ENCODE measurements at places on chromosomes 6 and 20. TPM values are rescaled to one million over a fixed set of nuclear protein-coding genes. Genes with fewer than 3 reads are reported as not detected.

The FAM83D gene
- 56.1 TPM for polyA plus RNA-seq

The VWA7 gene
- 3.0 TPM for polyA plus RNA-seq

The COL19A1 gene
- not detected for polyA plus RNA-seq

The CALHM6 gene
- not detected for polyA plus RNA-seq

The HCRTR2 gene
- polyA plus RNA-seq = not detected

The HTR1E gene
- polyA plus RNA-seq = not detected

The PSORS1C1 gene
- polyA plus RNA-seq = not detected

The SPINT4 gene
- polyA plus RNA-seq = not detected

The PAX1 gene
- polyA plus RNA-seq = not detected

The UQCC2 gene
- polyA plus RNA-seq = 98.3 TPM

The SLC17A9 gene
- polyA plus RNA-seq = 0.04 TPM

The SLC16A10 gene
- 0.24 TPM for polyA plus RNA-seq

DNA sequence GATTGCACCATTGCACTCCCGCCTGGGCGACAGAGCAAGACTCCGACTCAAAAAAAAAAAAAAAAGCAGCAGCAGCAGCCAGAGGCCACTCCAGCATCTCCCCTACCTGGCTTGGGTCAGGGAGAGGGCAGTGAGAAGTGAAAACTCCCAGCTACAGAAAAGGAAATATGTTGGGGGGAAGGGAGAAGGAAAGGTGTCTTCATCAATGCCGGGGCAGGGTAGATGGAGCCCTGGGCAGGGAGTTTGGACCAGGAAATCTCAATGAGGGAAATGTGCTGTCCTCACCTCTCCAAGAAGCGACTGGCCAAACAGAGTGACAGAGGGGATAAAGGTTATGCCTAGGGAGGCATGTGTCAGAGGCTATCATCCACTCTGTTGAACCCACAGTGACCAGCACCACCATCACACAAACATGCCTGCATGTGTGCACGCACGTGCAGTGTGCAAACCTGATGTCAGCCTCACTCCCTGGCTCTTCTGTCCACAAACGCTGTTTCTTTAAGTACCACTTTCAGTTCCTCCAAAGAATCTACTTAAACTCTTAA, 887 bp upstream of the AIF1 start:
- no peak for DNase-seq

- DNase-seq = peak; percentile 15
These were observed 154.1 kb upstream of the MMS22L start for GRCh38 chr6:97437087-97437486.

DNA sequence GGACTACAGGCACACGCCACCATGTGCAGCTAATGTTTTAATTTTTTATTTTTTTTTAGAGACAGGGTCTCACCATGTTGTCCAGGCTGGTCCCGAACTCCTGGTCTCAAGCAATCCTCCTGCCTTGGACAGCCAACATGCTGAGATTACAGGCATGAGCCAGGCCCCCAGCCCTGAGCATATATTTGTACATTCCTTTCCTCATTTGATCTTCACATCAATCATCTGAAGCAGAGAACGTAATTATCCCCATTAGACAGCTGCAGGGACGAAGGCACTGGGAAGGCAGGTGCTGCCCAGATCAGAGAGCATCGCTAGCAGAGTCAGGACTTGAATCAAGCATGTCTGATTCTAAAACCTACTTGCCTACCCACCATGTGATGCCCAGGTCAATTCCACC, 41.0 kb upstream of the SIRPA start:
- DNase-seq = no peak

GRCh38 chr6:164897523-164898235, 411.7 kb downstream of the C6orf118 start:
- DNase-seq = no peak

GRCh38 chr20:47765691-47766594, 19.3 kb downstream of the SULF2 start:
- no peak for DNase-seq

DNA sequence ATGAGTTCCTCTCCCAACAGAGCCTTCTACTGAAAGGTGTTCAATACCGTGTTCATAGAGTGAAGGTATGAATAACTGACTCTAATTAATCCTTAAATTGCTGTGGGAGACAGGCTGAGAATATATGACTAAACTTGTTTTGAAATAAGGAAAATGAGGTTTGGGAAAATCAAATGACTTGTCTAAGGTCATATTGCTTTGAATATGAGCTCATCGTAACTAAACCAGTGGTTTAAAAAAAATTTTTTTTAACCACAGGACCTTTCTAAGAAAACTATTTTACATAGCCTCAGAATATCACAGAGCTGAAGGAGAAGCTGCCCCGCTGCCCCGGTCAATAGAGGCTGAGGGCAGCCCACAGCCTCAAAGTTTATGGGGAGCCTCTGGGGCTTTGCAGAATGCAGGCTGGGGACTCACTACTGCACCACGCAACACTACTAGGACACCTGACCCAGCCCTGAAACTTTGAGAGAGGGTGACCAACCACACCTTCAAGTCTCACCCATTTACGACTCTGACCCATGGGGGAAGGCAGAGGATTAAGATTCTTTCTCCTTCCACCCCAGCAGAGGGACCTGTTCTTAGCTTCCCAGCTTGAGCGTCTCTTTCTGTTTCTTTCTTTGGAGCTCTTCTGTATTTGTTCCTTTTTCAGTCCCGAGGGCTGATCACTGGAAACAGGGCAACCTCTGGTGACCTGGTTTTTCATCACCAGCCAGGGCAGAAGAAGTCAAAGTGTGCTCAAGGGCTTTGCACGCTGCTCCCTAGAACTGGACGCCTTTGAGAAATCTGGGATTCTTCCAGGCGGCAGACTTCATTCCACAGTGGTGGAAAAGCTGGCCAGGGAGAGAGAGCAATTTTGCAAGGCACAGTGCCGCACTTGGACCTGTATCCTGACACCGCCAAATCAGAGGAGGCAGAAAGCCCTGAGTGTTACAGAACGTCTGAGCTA, 220.2 kb downstream of the ATXN1 start:
- no peak for DNase-seq

GRCh38 chr6:150208611-150209352, 65.9 kb downstream of the PPP1R14C start:
- DNase-seq = no peak

DNA sequence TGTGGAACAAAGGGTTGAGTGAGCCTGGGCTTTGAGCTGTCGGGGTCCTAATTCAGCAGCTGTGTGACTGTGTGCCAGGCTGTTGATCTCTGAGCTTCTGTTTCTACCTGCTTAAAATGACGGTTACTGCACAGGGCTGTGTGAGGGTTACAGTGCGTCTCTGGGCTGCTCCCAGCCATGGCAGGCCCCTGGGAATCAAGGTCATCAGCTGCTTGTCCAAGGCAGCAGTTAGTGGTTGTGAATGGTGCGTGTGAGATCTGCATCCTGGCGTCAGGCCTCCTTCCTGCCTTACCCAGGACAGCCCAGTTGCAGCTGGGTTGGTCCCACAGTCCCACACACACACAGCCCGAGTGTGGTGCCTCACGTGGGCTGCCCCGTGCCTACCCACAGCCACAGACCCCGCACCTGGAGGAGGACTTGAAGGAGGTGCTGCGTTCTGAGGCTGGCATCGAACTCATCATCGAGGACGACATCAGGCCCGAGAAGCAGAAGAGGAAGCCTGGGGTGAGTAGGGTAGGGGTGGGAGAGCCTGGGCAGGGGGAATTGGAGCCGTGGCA, 15.6 kb downstream of the GTSF1L start:
- no peak for DNase-seq

DNA sequence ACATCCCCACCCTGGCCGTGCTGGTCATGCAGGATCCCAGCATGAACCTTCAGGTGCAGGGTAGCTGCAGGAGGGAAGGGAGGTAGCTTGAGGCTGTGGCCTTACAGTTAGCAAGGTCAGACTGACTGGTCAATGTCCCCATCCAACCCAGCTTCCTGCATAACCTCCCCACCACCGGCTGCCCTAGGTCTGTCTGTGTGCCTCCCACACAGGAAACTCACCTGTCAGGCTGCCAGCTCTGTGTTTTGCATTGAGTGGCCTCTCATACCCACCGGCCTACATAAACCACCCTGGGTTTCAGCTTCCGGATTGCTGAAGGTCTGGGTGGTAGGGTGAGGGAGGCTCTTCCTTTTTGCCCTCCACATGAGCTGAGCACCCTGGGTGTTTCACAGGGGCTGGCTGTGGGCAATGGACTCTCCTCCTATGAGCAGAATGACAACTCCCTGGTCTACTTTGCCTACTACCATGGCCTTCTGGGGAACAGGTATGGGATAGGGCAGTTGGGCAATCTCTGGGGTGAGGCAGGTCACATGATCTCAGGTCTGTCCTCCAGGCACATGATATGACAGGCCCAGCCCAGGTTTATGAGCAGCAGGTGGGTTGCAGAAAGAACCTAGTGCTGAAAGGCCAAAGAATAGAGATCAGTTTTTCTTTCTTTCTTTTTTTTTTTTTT, 1.8 kb downstream of the CTSA start:
- DNase-seq = no peak

DNA sequence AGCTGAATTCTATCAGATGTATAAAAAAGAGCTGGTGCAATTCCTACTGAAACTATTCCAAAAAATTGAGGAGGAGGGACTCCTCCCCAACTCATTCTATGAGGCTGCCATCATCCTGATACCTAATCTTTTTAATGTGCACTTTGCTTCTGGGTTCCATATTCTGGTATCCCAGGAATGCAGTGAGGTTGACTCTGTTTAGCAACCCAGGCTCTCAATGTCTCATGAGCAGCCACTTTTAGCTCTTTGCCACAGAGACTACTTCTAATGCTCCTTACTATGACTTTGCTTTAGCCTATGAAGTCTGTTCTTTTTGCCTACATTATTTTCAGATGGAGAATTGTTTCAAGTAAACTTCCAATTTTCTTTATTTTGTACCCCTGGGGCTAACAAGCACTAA, 185.5 kb upstream of the NRSN1 start:
- DNase-seq = no peak

DNA sequence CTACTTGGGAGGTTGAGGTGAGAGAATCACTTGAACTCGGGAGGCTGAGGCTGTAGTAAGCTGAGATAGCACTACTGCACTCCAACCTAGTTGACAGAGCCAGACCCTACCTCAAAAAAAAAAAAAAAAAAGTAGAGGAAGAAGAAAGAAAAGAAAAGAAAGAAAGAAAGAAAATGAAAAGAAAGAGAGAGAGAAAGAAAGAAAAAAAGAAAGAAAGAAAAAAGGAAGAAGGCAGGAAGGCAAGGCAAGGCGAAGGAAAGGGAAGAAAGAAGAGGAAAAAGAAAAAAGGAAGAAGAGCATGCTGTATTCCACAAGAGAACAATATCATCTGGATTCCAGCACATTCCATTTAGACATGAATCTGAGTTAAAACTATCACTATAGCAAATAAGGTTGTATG, 3.8 kb downstream of the GCM1 start:
- no peak for DNase-seq

DNA sequence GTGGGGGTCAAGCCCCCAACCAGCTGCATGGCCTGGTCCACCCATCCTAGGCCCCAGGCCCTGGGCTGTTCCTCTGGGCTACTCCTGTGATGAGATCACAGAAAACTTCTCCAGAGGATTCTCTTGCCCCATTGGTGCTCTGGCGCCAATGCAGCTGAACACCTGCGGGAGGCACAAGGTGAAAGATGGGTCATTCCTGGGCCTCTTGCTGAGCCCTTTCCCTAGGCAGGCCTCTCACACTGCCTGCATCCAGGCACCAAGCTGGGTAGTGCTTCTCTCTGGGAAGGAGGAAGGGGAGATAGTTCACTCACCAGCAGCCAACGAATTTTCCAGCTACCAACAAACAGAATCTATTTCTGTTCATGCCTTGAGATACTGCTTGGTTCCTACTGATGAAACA, 142.1 kb downstream of the PXDC1 start:
- no peak for DNase-seq

- DNase-seq = no peak
These were observed 335.5 kb upstream of the POU3F2 start for GRCh38 chr6:98498866-98499265.

GRCh38 chr6:105482227-105482844, 79.5 kb upstream of the PREP start:
- DNase-seq = no peak

DNA sequence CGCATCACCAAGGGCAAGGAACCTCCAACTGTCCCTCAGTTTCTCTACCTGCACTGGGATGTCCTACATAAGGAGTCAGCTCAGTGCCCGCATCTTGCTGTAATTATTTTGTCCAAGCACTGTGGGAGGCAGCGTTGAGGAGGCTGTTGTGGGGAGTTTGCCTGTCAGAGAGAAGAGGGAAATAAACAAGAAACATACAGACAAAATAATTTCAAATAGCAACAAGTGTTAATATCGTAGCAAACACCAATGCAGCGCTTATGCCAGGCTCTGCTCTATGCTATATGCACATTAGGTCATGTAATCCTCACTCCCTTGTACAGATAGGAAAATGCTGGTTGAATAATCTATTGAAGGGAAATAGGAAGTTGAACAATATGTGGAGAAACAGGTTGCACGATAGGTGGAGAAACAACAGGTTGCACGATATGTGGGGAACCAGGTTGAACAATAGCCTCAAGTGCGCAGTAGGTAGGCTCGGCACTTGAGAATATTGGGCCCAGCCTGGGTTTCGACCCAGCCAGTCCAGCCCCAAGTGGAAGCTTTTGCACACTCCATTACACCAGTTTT, 91.2 kb upstream of the SIRPA start:
- DNase-seq = no peak

DNA sequence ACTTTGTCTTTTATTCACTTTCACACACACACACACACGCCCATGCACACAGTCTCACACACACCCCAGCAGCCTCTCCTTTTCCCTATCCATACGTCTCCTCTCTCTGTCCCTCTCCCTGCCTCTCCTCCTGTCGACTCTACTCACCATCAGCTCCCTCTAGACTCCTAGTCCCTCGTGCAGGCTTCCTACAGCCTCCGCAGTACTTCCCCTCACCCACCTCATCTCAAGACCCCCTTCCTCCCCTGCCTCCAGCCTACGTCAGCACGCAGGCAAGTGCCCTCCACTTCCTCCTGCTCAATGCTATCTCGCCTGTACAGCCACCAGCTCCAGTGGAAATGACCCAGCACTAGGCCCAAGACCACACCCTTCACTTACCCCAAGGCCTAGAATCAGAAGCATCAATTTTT, 820 bp upstream of the TREML2 start:
- peak; percentile 74 for DNase-seq

DNA sequence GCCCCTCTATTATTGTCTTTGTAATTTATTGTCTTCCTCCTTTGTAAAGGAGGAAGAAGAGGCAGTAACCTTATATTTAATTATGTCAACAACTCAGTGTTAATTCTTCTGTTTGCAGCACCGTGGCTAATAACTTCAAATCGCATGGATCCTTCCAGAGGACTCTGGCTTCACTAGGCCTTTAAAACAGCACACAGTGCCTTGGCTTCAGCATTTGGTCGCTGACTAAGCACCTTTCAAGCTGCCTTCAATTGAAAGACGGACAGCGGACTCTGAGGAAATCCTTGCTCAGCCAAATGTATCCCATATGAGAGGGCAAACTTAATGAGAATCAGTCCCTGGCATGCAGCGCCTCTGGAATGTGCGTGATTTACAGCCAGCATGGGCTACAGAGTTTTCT, 64.2 kb downstream of the SGK1 start:
- no peak for DNase-seq

DNA sequence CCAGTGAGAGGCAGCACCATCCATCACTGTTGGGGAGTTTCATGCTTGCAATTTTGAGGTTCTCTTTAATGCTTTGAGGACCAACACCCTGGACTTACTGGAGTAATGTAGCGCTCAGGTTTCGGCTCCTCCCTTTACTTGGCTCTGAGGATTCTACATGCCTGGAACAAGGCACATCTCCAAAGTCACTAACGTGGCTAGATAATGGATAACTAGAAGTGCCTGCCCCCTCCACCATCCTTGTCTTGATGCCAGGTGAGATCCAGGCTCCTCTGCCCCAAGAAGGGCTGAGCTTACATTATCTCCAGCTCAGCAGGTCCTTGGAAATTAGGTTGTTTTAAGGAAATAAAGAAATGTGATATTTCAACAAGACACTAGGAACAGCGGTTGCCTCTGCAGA, 75.5 kb upstream of the ZNFX1 start:
- DNase-seq = no peak

All from K562 (cell line).